Right renal pelvis (tissue), 4 donors: ENCODE measurements at places on chromosomes 13 and 19. TPM values are rescaled to one million over a fixed set of nuclear protein-coding genes. Genes with fewer than 3 reads are reported as not detected.

The LYPD3 gene
- 1.6 TPM for polyA plus RNA-seq

The PRTN3 gene
- polyA plus RNA-seq = 1.6 TPM

The ZNF626 gene
- polyA plus RNA-seq = 23.8 TPM

The KHSRP gene
- 297 TPM for polyA plus RNA-seq

The RNF6 gene
- polyA plus RNA-seq = 40.7 TPM

The CYP2A6 gene
- polyA plus RNA-seq = 0.12 TPM

The C2CD4C gene
- polyA plus RNA-seq = 1.4 TPM

DNA sequence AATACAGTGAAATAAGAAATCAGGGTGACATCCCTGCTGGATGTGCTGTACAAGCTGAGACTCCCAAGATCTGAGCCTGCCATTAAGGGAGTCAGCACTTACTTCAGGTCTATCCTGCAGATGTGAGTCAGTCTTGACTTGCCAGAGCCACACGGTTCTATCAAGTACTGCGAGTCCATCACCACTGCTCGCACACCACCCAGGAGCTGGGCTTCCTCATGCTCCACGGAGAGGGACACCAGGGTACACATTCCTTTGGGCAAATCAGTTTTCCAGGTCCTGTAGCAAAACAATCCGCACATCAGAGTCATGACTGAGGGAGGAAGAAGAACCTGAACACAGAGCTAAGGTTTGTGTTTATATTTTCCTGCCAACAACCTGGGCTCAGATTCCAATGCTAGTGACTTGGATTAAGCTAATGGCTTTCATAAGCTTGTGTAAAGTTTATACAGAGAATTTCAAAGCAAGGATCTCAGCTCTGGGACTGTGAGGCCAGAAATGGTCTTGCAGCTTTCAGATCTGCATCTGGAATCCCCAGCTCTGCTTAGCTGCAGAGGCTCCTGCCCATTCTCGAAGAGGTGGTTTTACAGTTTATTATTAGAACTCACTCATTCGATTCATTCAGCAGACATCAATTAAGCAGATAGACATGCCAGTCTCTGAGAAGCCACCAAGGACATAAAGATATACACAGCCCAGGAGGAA, 90.6 kb downstream of the KL start:
- no peak for DNase-seq

DNA sequence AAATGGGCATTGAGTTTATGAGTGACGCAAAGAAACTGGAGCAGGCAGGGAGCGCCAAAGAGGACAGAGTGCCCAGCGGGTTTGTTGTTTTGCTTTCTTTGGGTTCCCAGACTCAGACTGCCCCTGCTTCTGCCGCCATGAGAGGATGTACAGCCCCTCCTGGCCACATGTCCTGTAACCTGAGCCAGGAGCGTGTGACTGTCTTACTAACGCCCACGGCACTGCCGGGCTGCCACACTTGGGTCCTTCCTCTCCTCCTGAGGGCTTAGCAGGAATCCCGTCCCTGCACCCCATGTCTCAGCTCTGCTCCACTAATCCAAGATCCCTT, 80.5 kb downstream of the GPR12 start:
- DNase-seq = no peak

DNA sequence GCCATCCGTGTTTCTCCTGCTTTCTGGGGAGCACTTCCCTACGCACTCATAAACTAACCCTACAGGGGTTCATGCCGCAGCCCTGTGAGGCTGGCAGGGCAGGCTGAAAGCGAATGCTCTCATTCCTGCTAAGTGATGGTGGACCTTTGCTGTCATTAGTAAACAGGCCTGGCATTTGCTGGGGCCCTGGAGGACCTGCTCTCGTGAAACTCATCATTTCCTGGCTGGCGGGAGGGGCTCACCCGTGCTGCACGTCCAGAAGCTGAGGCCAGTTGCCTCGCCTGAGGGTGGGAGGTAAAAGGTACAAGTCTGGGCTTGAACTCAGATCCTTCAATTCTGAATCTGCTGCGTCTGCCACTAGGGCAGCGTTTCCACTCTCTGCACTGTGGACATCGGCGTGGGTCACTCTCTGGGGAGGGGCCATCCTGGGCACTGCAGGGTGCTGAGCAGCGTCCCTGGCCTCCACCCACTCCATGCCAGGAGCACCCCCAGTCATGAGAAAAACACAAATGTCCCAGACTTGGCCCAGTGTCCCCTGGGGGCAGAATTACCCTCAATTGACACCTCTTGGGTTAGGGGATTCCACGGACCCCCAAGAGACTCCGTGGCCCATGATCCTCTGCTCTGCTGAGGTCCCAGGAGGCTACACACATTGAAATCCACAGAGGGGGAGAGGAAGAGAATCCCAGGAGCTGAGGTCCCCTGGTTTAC, 7.0 kb downstream of the MOB3A start:
- DNase-seq = no peak

DNA sequence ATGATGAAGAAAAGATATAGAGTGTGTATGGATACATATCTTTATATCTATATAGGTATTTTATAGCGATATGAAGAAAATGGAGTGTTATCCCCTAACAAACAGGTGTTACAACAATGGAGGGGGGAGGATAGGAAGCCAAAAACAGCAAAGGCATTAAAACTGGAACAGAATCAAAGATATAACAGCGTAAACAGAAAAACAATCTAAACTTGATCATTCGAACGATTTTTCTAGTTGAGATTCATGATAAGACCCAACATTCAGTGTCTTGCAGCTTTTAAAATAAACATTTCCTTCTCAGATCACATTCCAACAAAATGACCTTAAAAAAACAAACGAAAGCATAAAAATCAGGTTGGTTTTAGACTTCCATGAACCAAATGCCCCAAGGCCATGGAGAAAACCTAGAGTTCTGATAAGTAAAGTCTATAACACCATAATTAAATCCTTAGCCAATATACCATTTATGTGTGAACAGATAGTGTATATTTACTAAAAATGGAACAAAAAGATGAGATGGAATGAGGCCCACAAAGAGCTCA, 55.7 kb downstream of the CAB39L start:
- no peak for DNase-seq

DNA sequence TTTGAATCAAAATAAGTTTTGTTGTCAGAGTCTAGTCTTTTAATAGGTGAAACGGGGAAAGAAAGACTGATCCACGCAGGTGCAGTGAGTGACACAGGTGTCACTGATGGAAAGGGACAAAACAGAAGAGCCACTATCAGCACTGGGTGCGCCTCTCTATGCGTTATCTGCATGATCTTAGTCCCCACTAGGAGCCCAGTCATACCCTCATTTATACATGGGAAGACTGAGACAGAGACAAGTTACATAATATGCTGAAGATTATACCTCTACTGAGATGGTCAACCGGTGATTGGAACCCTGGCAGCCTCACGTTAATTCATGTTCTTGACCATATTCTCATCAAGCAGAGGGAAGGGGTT, 3.4 kb downstream of the LRCH1 start:
- no peak for DNase-seq

GRCh38 chr19:29255912-29256311, 43.0 kb upstream of the UQCRFS1 start:
- DNase-seq = no peak

GRCh38 chr13:78826312-78826711, 167.4 kb upstream of the OBI1 start:
- DNase-seq = no peak

- no peak for DNase-seq
These were observed 162.1 kb downstream of the PDS5B start for GRCh38 chr13:32748305-32748704.

- DNase-seq = no peak
These were observed 178.9 kb downstream of the OLFM4 start for GRCh38 chr13:53207556-53207955.

GRCh38 chr19:46461537-46461936, 9.8 kb downstream of the PNMA8A start:
- no peak for DNase-seq
